ENCODE measurements at places on chromosomes 7 and 10. TPM values are rescaled to one million over a fixed set of nuclear protein-coding genes. Genes with fewer than 3 reads are reported as not detected.

FAM170B gene
- not detected for total RNA-seq

LIPM gene
- not detected for total RNA-seq

MRPL43 gene
- 48.9 TPM for total RNA-seq

C7orf25 gene
- 6.0 TPM for total RNA-seq

DNA2 gene
- total RNA-seq: 51.4 TPM

MEST gene
- 3.5 TPM for total RNA-seq

LYZL2 gene
- total RNA-seq: not detected

OPN1SW gene
- total RNA-seq: not detected

AKR1C4 gene
- total RNA-seq: not detected

NRG3 gene
- total RNA-seq: not detected

CYP3A5 gene
- not detected for total RNA-seq

TBL2 gene
- total RNA-seq: 26.4 TPM

DDC gene
- not detected for total RNA-seq

CRTAC1 gene
- not detected for total RNA-seq

UFSP1 gene
- 2.0 TPM for total RNA-seq

TBX20 gene
- total RNA-seq: not detected

FFAR4 gene
- not detected for total RNA-seq

HMX2 gene
- total RNA-seq: not detected

AGAP5 gene
- total RNA-seq: 10.0 TPM

DCLRE1C gene
- total RNA-seq: 58.3 TPM

SPACDR gene
- total RNA-seq: 2.7 TPM

INTS15 gene
- 42.7 TPM for total RNA-seq

MRLN gene
- total RNA-seq: not detected

TMEM213 gene
- total RNA-seq: not detected

PPP1R3A gene
- not detected for total RNA-seq

TRIM74 gene
- total RNA-seq: 1.7 TPM

ADRA2A gene
- not detected for total RNA-seq

LRMDA gene
- total RNA-seq: not detected

NPTX2 gene
- not detected for total RNA-seq

HTR5A gene
- total RNA-seq: not detected
